ENCODE measurements at places on chromosomes 16 and 17.

DNA sequence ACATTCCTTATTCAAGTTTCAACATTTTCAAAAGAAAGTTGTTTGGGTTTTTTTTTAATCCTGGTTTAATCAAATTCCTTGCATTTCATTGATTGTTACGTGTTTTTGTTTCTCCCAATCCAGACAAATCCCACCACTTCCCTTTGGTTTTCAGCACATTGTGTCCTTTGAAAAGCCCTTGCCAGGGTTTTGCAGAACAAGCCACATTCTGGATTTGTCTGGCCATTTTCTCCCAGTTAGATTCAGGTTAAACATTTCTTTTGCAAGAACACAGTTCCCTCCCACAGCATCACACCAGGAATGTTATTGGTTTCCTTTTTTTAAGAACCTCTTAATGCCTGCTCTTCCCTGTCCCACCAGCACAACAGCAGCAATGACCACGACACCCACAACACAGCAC is 278.0 kb upstream of the SALL1 start:
- no peak for DNase-seq

DNA sequence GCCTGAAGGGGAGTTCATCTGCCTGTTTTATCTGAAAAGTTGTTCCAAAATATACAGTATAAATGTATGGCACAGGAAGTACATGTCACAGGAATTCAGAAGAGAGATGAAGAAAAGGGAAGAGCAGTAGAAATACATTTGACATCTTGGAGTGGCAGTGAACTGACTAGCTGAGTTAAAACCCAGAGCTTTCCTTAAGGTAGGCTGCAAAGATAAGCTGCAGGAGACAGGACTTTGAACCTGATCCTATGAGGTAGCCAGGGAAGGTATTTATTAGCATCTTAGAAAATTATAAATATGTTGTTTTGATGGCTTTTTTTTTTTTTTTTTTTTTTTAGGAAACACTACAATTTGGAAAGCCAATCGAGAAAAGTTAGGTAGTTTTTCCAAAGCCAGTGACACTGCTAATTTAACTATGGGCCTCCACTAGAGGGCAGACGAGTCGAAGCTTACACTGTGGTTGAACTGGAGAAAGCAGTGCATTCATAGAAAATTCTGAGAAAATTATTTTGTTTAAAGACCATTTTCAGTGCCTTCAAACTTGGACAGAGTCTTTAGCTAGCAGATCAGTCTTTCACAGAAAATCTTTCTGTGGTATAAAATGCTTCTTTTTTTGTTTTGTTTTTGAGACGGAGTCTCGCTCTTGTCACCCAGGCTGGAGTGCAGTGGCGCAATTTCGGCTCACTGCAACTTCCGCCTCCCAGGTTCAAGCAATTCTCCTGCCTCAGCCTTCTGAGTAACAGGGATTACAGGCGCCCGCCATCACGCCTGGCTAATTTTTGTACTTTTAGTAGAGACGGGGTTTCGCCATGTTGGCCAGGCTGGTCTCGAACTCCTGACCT is 122.3 kb downstream of the SSH2 start:
- DNase-seq, result peak; percentile 71

GRCh38 chr17:47708864-47709541 is 15.0 kb downstream of the TBKBP1 start:
- peak; percentile 10 for DNase-seq

DNA sequence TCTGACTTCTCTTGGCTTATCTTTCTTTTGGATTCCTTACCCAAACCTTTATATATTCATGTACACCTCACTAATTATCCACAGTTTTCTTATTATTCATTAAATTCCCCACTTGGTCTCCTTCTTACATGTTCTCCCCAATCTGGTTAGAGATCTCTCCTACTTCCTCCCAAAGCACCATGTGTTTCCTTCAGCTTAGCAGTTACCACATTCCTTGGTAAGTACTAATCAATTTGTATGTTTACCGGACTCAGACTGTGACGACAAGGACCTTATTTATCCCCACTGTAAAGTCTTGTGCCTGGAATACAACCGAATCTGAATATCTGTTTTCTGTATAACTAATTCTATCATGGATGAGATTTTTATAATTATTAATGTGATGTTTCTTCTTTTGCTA is 389.5 kb downstream of the KCNJ2 start:
- DNase-seq, result no peak

- DNase-seq, result no peak
These were observed 35.0 kb downstream of the CRISPLD2 start for GRCh38 chr16:84854759-84855158.

DNA sequence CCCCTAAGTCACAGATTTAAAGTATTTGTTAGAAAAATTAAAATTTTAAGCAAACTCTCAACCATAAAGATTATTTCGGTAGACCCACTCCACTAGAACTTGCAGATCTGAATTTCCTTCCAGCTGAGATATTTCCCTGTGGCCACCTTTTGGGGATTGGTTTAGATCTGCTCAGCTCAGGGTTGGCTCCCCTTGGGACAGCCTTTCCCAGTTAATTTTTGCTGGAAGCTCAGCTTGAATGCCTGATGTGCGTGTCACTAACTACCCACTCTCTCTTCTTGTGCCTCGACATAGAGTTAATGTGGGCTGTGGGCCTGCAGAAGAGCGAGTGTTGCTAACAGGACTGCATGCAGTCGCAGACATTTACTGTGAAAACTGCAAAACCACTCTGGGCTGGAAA is 57.6 kb downstream of the YPEL2 start:
- no peak for DNase-seq

DNA sequence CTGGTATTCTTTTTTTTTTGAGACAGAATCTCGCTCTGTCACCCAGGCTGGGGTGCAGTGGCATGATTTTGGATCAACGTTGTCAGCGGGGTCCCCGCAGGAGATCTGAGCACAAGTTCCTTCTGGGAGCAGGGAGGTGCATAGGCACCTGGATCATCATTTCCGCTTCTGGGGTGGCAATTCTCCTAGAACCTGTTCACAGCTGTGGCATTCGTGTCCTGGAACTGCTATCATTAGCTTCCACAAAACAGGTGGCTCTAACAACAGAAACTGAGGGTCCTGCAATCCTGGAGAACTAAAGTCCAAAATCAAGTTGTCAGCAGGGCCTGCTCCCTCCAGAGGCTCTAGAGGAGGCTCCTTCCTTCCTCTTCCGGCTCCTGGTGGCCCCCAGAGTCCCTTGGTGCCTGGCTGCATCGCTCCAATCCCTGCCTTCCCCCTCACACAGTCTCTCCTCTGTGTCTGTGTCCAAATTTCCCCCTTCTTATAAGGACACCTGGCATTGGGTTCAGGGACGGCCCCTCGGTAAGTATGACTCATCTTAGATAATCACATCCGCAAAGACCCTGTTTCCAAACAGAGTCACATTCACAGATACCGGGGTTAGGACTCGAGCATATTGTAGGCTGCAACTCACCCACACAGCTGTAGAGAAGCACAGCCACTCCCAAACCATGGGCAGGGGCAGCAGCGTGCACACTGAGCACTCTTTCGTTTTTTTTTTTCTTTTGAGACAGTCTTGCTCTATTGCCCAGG is 43.5 kb upstream of the KLHDC4 start:
- DNase-seq, result no peak

GRCh38 chr17:65898651-65899050 is 293.3 kb downstream of the CEP112 start:
- DNase-seq, result no peak

- DNase-seq, result no peak
These were observed 82.7 kb upstream of the CDYL2 start for GRCh38 chr16:80887062-80887461.

DNA sequence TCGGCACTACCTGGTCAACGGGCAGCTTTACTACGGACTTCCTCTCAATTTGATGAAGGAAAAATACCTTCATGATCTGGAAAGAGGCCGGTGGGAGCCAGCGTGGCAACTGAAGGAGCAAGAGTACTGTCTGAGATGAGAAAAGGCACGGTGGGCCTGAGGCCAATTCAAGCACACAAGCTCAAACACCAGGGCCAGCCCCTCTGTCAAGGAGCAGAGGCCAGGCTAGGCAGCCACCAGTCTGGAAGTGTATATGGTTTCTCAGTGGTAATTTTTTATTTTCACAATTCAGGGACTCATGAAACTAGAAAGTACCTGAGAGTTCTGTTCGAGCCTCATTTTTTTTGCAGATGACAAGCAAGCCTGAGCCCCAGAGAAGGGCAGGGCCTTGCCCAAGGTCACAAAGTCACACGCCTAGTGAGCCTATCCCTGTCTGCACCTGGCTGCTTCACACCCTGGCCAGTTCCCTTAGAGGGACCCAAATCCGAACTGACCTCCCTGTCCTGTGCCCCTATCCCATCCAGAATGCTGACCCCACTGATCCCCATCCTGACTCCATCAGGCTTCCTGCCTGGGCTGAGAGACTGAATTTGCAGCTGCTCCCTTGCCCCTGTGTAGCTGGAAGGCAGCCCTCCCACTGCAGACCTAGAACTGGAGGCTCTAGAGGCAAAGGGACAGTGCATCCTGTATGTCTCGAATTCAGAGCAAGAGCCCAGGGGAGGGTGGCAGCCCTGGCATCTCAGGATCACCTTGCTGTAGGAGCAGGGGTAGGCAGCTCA is 4.8 kb upstream of the TBX2 start:
- no peak for DNase-seq

GRCh38 chr17:31595666-31596381 is 204.3 kb downstream of the RAB11FIP4 start:
- no peak for DNase-seq

DNA sequence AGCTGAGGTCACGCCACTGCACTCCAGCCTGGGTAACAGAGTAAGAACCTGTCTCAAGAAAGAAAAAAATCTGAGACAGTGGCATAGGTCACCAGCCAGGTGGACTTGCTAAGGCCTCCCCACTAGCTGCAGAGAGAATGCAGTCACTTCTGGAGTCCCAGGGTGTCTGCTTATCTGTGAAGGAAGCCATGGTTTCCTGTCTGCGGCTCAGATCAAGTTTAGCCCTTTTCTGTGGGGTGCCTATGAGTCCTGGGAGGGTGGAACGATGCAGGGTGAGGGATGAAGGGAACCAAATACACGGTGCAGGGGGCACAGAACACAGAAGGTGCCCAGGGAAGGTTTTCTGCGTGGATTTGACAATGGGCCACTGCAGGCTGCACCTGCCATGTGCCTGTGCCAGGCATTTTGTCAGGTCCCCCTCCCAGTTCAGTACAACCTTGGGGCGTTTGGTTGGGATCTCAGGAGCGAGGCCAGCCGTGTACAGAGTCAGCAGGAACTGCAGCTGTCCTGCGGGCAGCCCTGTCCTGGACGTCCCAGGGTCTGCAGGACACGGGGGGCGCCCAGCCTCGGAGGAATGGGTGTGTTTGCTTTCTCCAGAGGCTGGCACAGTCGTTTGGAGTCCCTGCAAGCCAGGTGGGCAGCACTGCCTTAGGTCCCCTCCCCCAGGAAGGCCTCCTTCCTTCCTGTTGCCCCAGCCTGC is 41.8 kb downstream of the RAB11FIP4 start:
- no peak for DNase-seq

GRCh38 chr17:80938556-80938955 is 53.1 kb upstream of the CHMP6 start:
- no peak for DNase-seq

DNA sequence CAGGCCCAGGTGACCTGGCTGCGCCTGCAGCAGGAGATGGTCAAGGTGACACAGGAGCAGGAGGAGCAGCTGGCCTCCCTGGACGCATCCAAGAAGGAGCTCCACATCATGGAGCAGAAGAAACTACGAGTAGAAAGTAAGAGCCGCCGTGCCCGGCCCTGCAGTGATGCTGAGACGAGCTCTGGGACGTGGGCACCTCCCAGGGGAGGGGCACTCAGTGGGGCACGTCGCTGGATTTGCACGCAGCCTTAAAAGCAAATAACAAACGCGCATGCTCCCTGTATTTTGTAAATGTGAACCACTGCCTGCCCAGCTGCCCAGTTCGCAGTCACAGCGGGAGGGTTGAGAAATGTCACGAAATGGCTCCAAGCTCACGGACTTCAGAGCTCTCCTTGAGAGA is 15.3 kb upstream of the GAA start:
- DNase-seq, result no peak

DNA sequence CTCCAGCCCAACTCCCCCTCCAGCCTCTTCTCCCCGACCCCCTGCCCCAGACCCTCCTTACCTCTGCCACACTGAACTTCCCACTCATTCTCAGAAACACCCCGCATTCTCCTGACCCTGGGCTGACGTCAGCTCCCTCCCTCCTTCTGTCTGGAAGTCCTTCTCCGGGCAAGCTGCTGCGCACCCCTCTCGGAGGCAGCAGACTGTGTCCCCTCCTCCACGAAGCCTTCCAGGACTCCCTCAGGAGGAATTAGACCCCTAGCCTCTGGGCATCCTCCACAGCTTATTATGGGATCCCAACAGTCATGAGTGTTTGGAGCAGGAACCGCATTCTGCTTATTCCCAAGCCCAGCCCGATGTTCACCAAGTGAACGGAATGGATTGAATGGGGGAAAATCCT is 3.4 kb upstream of the RPL38 start:
- DNase-seq, result no peak

DNA sequence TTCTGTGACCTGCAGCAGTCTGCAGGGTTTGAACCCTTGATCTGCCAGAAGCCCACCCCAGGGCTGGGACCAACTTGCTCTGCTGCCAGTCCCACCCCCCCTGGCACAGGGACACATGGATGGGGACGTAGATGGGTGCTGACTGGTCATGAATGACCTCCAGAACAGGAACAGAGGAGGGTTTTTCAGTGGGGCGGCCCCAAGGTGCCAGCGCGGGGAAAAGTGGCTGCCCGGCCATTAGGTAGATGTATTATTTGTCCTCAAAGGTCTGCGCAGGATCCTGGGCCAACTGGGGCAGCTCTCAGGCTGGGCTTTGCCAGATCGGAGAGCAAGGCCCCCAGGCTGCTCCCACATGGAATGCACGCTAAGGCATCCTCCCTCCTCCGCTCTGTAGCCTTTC is 265.2 kb upstream of the TNRC6C start:
- DNase-seq, result no peak

- DNase-seq, result no peak
These were observed 55.6 kb downstream of the IKZF3 start for GRCh38 chr17:39808409-39808997.

- DNase-seq, result peak; percentile 73
These were observed 2.4 kb upstream of the BCKDK start for GRCh38 chr16:31105677-31106213.

- DNase-seq, result no peak
These were observed 19.0 kb upstream of the CPHXL start for GRCh38 chr16:75745242-75745641.

GRCh38 chr17:927611-928461 is 51.7 kb downstream of the NXN start:
- no peak for DNase-seq

- DNase-seq, result peak; percentile 85
These were observed 7.4 kb upstream of the ABR start for GRCh38 chr17:1186923-1187771.

GRCh38 chr17:44191941-44192496 is 5.2 kb downstream of the TMUB2 start:
- DNase-seq, result no peak

GRCh38 chr17:56148333-56148732 is 4.9 kb upstream of the ANKFN1 start:
- no peak for DNase-seq

All from midbrain (tissue), 1 donor.